ENCODE measurements at places on chromosomes 12 and 14.

- peak; percentile 51 for DNase-seq
Measured at GRCh38 chr14:85566603-85567002, 36.7 kb downstream of the FLRT2 start.

DNA sequence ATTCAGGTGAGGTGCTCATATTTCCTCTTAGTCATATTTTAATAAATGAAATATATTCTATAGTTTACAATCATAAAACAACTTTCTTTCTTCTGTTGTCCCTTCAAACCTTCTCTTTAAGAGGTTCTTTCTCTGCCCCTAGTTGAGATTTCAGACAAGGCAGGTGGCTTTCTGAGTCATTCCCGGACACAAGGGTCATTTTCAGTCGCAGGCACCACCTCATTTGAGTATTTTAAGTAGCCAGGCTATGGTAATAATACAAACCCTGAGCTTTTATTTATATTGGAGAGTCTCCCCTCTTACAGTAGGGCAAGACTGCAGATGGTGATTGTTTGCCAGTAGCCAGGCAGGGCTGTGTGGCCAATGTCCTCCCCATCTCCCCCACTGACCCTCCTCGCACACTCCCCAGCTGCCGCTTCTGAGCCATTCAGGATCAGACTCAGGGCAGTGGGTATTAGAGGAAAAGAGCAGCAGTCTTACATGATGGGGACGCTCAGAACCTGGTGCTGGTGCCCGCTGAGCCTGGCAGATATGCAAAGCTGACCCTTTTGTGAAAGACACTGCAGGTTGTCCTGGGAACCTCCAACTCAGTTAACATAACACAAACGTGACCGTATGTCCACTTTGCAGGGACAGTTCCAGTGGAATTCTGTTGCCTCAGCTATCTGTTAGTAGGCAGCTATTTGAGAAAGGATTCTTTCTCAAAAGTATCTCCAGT is 101.1 kb upstream of the BCL2L14 start:
- DNase-seq = no peak

DNA sequence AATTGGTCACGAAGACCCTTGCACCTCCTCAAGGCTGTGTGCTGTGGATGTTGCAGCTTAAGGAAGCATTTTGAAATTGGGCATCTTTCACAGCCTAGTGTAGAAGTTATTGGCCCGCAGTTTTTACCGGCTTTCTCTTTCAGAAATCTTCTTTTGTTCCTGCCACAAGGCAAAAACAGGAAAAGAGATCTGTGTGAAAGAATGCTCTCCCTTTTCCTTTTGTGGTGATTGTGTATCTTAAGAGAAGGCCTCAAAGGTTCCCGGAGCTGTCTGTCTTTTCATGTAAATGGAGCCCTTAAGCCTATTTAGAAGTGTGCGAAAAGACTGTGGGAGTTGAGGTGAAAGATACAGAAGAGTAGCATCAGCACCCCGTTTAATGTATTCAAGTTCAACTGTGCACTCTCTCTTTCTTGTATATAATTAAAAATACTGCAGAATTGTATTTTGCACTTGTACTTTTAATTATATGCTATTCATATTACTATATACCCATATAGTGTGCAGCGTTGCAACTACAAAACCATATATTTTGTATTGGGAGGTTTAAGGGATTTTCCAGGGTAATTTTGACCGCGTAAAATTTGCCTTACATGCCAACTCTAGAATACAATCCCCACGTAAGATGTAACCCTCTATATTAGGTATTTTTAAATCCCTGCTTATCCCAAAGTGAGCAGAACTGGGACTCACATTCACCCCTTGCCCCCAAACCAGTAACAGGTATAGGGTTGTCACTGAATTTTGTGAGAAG is 441.7 kb downstream of the RAD51B start:
- no peak for DNase-seq

GRCh38 chr14:38567703-38568102 is 311.8 kb upstream of the CLEC14A start:
- no peak for DNase-seq

DNA sequence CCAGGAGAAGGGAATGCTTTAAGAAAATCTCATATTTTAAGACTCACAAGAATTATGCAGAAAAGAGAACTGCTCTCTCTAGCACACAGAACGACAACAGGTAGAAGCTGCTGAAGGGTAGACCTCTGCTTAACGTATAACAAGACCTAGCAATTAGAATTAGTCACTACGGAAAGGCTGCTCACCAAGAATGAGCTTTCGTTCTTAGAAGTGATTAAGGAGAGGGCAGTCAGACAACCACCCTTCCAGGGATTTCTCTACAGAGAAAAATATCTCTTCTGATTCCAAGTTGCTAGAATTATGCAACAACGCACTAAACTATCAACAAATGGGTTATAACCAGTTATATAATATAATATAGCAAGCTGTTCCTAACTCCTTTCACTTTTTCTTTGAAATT is 18.6 kb downstream of the LRIG3 start:
- DNase-seq = no peak

DNA sequence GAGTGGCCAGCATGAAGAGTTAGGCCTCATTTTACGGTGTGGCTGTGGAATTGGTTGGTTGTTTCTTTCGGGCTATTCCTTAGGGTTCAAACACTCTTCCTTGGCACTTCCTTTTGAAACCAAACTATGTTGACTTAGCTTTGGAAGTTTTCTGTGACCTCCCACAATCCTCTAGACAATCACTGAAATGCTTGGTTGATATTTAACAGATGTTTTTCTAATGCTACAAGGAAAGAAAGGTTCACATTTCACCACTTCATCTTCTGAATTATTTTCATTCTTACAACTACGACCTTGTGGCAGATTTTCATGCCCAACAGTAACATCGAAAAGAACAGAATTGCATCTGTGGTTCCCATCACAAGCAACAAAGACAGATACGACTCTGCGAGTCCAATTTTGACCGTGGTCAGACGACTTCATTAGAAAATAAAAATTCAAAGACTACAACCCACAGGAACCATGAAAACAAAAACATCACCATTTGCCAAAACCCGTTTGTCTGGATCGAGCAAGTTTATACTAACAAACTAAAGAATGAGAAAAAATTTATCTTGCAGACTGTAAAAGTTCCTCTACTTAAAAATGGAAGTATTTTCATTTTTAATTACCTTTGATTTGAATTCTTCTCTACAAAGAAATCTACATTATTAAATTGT is 16.9 kb downstream of the PRKAB1 start:
- DNase-seq = no peak

DNA sequence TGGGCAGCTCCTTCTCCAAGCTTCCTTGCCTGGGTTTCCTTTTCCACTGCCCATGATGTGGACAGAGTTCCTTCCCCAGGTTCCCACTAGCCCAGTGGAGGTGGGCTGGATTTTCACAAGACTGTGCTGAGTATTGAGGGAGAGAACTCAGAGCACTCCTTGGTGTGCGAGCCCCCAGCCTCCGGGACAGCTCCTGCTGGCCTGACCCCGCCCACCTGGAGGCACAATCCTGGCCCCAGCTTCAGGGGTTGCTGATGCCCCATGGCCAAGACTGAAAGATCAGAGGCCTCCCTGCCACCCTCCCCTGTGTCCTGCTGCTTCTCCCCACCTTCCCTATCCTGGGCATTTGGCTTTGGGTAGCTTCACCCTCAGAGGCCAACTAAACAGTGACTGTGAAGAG is 7.7 kb downstream of the KCNH3 start:
- no peak for DNase-seq

Measured in amniotic stem cell (primary cell).